ENCODE measurements at places on chromosomes 12 and 14.

DNA sequence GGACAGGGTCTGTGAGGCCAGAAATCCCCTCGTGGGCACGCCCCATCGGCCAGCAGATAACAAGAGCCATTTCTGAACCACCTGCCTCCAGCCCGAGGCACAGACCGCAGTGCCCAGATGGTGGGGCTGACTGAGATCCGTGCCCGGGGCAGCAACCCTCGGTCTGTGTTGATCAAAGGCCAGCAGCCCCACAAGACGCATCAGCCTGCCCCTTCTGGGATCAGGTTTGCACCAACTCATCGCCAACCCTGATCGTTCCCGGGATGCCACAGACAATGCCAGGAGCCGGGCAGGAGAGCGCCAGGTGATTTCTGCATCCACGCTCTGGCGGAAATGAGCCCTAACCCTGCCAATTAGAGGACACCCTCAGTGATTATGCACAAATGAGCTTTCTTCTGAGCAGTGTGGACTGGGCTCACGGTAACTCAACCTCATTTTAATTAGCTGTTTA lies 64.5 kb downstream of the TESC start:
- DNase-seq, result no peak

DNA sequence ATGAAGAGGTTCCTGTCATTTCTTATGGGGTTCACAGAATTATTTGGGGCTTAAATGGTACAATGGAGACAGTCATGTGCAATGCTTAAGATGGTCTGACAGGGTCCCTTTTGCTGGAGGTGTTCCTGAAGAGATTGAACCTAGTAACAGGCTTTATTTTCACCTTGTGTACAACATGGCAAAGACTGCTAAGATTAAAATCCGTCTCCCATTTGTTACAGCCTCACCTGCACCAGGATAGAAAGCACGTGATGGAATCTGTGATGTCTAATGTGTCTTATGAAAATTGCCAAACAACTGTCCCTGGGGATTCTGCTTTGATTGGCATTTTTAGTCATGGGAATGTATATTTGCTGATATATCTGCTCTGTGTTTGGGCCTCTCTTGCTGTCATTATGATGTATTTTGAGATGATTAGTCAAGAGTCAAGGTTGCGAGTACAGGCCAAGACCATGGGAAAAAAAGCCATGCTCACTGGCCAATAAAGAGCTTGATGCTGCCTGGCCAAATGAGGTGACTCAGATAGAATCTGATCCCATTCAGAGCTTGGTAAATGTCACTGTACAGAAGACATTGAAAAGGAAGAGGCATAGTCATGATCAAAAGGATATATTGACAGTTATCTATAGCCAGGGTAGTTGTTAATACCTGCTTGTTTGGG lies 96.1 kb downstream of the FLRT2 start:
- DNase-seq, result no peak

- no peak for DNase-seq
Measured at GRCh38 chr14:83988275-83988674, 1541.7 kb upstream of the FLRT2 start.

GRCh38 chr12:110235383-110235782 lies 45.7 kb upstream of the ATP2A2 start:
- DNase-seq, result no peak

DNA sequence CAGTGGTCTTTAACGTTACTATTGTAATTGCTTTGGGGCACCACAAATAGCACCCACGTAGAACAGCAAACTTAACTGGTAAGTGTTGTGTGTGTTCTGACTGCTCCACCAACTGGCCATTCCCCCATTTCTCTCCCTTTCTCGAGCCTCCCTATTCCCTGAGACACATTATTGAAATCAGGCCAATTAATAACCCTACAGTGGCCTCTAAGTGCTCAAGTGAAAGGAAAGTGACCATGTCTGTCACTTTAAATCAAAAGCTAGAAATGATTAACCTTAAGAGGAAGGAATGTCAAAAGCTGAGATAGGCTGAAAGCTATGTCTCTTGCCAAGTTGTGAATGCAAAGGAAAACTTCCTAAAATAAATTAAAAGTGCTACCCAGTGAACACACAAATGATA lies 22.3 kb downstream of the PPP1R13B start:
- no peak for DNase-seq
